ENCODE measurements at places on chromosomes 1 and 21.

- DNase-seq: no peak
These were observed 5.7 kb upstream of the MRPL55 start for GRCh38 chr1:228114827-228115226.

DNA sequence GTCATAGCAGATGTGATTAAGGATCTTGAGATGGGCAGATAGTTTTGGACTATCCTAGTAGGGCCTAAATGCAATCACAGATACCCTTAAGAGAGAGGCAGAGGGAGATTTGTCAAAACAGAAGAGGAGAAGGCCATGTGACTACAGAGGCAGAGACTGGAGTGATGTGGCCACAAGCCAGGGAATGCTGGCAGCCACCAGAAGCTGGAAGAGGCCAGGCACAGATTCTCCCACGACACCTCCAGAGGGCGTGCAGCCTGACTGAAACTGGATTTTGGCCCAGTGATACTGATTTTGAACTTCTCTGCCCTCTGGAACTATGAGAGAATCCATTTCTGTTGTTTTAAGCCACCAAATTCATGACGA is 52.1 kb upstream of the EPS8L3 start:
- DNase-seq: no peak

- no peak for DNase-seq
These were observed 11.1 kb downstream of the PTP4A2 start for GRCh38 chr1:31926853-31927660.

DNA sequence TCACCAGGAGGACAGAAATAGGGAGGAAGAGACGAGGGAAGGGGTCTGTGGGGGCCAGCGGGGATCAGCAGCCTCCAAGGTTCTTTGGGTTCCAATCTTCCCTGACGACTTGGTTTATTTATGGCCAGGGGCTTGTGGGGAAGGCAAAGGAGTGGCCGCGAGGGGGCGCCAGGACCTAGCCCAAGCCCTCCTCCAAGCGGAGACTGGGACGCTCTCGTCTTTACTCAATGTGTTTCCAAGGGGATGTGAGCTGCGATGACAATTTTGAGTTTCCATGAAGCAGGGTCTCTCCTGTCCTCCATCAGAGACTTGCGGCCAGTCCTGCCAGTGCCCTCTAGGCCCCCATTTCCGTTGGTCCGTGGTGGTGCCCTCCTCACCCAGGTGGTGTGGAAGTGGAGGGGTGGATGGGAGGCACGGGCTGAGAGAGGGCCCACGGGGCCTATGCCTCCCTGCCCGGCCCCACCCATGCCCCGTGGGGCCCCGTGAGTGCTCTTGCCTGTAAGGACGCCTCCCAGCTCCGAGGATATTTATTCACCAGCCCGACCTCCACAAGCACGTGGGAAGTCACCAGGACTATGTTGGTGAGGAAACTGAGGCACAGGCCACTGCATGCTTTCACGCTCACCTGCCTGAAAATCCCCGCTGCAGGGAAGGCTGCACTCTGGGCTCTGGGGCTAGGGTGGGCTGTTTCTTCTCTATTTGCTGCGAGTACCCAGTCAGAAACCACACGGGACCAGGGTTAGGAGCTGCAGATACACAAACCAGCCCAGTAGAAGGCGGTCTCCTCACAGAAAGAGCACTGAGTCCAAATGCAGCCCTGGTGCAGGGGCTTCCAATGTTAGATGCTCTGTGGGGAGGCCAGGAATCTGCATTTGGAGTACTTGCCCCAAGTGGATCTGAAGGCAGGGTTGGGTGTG is 26.5 kb downstream of the DMRTB1 start:
- DNase-seq: peak; percentile 64

GRCh38 chr1:27366113-27366410 is 699 bp downstream of the MAP3K6 start:
- peak; percentile 62 for DNase-seq

DNA sequence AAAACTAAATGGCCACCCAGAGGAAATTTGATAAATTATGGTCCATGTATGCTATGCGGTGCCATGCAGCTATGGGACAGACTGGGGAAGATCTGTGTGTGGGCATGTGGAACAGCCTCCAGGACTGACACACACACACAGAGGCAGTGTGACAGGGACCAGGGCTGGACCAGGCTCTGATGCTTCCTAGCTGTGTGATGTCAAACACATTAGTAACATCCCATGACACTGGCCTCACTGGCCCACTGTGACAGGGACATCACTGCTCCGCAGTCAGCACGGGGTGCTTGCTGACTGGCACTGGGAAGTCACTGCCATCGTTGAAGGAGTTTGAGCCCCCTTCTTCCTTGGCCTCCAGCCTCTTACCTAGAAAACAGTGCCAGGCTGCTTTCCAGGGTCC is 13.9 kb downstream of the RAP1GAP start:
- no peak for DNase-seq

All from stimulated activated CD4-positive, alpha-beta T cell treated with anti-CD3 and anti-CD28 coated beads, Interleukin-4, amount 100 ng/mL, for 4 hours (primary cell).